ENCODE measurements at places on chromosomes 1 and 21. TPM values are rescaled to one million over a fixed set of nuclear protein-coding genes. Genes with fewer than 3 reads are reported as not detected.

- H3K36me3 ChIP-seq, result no peaks in the 10 kb centered on the region
- H3K27ac ChIP-seq, result no peak overlapping the region
- no peaks in the 10 kb centered on the region for H3K27me3 ChIP-seq
- H3K4me3 ChIP-seq, result no peak overlapping the region
Observed at GRCh38 chr1:36913484-36914060, 120.7 kb downstream of the GRIK3 start.

- H3K4me1 ChIP-seq, result peaks cover 41% of the 10 kb centered on the region
- peak overlapping the region; percentile 71 for H3K27ac ChIP-seq
- peaks cover 14% of the 10 kb centered on the region for H3K36me3 ChIP-seq
- no peak for DNase-seq
- no peak overlapping the region for H3K4me3 ChIP-seq
Observed at GRCh38 chr1:5977494-5978444, 14.5 kb downstream of the NPHP4 start.

DNA sequence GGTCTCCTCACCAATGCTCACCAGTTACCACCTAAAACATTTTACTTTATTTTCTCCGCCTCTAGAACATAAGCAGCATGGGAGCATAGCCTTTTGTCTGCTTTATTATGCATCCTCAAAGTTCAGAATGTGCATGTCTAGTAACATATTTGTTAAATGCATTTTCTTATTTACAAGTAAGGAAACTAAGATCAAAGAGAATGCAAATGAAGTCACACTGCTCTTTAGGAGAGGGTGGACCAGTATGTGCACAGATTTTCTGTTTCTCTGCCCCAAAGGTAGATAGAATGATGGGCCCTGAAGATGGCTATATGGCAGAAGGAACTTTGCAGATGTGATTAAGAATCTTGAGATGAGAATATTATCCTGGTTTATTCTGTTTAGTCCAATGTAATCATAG, 9.7 kb upstream of the WARS2 start:
- peaks cover 18% of the 10 kb centered on the region for H3K4me1 ChIP-seq
- peaks cover 43% of the 10 kb centered on the region for H3K36me3 ChIP-seq
- no peak overlapping the region for H3K27ac ChIP-seq
- DNase-seq, result no peak

GRCh38 chr1:233168384-233168783, 127.1 kb downstream of the PCNX2 start:
- H3K27me3 ChIP-seq, result no peaks in the 10 kb centered on the region
- no peak for DNase-seq
- peaks cover 45% of the 10 kb centered on the region for H3K36me3 ChIP-seq
- H3K4me1 ChIP-seq, result no peaks in the 10 kb centered on the region

Gene SLC35F3
- total RNA-seq, result 8.2 TPM

- no peak overlapping the region for H3K4me3 ChIP-seq
- peaks cover 4% of the 10 kb centered on the region for H3K27me3 ChIP-seq
- no peak overlapping the region for H3K27ac ChIP-seq
- DNase-seq, result no peak
- no peaks in the 10 kb centered on the region for H3K36me3 ChIP-seq
- H3K4me1 ChIP-seq, result no peaks in the 10 kb centered on the region
Observed at GRCh38 chr1:11768821-11769220, 6.8 kb downstream of the C1orf167 start.

DNA sequence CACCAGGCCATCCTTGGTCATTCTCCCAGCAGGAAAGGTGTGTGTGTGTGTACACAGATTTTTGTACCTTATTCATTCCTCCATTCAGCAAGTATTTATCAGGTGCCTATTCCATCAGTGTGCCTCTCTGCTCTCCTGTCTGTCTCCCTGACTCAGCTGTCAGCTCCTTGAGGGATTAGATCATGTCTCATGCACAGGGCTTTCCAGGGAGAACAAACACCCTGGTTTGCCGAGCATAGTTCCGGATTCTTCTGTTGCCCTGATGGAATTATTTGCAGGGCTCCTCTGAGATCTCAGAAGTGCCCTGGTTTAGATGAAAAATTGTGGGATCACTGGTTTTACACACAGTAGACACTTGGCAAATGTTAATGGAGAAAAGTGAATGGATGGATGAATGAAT, 8.1 kb upstream of the SDHB start:
- no peaks in the 10 kb centered on the region for H3K36me3 ChIP-seq
- H3K27ac ChIP-seq, result no peak overlapping the region
- no peak for DNase-seq
- H3K27me3 ChIP-seq, result peaks cover 13% of the 10 kb centered on the region
- no peaks in the 10 kb centered on the region for H3K4me1 ChIP-seq

- no peak overlapping the region for H3K27ac ChIP-seq
- no peaks in the 10 kb centered on the region for H3K36me3 ChIP-seq
- no peaks in the 10 kb centered on the region for H3K4me1 ChIP-seq
- no peak overlapping the region for H3K4me3 ChIP-seq
Observed at GRCh38 chr1:21925334-21925940, 11.7 kb downstream of the HSPG2 start.

Gene BRINP3
- not detected for total RNA-seq

GRCh38 chr21:16911166-16911607, 601.7 kb upstream of the CXADR start:
- DNase-seq, result no peak
- H3K36me3 ChIP-seq, result no peaks in the 10 kb centered on the region
- H3K27me3 ChIP-seq, result no peaks in the 10 kb centered on the region
- H3K4me3 ChIP-seq, result no peak overlapping the region

DNA sequence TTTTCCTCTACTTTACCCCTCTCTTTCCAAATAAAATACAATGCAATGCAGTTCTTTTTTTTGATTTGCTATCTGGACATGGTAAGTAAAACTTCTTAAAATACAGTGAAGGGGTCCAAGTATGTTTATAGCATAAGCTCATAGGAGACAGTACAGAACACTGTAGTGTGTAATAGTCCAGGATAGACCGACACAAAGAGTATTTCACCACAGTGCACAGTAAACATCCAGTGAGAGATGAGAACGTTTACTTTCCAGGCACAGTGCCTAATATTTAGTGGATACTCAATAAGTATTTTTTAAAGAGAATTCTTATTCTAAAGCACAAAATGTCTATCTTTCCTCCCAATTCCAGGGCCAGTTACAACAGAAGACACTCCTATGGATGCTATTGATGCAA, 14.9 kb downstream of the MIA3 start:
- H3K36me3 ChIP-seq, result peaks cover 39% of the 10 kb centered on the region
- no peaks in the 10 kb centered on the region for H3K27me3 ChIP-seq
- no peak overlapping the region for H3K4me3 ChIP-seq
- H3K4me1 ChIP-seq, result peaks cover 14% of the 10 kb centered on the region

GRCh38 chr1:23772854-23773242, 5.4 kb upstream of the PITHD1 start:
- H3K27me3 ChIP-seq, result no peaks in the 10 kb centered on the region
- no peak overlapping the region for H3K27ac ChIP-seq
- DNase-seq, result no peak
- peaks cover 27% of the 10 kb centered on the region for H3K4me1 ChIP-seq

Gene ADAMTS5
- total RNA-seq, result not detected

- H3K36me3 ChIP-seq, result no peaks in the 10 kb centered on the region
- H3K4me1 ChIP-seq, result peaks cover 14% of the 10 kb centered on the region
- peaks cover 7% of the 10 kb centered on the region for H3K27me3 ChIP-seq
- H3K4me3 ChIP-seq, result no peak overlapping the region
- no peak for DNase-seq
Observed at GRCh38 chr1:180131510-180131909, 23.2 kb upstream of the QSOX1 start.

Gene DUSP23
- total RNA-seq, result 23.4 TPM

Gene SERINC2
- total RNA-seq, result not detected

DNA sequence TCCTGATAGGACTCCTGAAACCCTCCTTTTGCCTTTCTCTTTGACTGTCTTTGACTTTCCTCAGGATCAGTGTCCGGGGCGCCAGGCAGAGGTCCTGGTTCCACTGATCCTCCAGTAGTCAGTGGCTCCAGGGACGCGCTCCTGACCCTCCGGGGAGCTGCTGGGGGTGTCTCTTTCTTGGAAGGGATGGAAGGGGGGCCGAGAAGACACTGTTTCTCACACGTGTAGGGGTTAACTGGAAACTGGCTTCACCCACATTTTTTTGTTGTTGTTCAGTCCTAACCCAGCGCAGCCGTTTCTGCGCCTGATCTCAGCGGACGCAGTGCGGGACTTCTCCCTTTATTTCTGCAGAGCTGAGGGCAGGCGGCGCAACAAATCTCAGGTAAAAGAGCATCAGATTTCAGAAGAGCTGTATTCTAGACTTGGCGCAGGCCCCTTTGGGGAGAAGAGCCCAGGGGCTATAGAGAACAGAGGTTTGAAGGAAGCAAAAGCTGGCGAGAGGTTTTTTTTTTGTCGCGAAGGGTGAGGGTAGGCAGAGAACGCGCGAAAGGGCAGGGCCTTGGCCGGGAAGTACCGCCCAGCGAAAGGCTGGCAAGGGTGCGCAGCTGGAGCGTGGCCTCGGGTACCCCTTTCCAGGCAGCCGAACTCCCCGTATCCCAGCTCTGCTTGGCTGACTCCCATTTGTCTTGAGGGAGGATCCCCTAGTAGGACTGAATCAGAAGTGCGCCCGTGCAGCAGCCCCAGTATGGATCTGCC, 4.3 kb upstream of the LHX9 start:
- H3K27ac ChIP-seq, result peak overlapping the region; percentile 62
- H3K27me3 ChIP-seq, result peaks cover 97% of the 10 kb centered on the region
- peak overlapping the region; percentile 76 for H3K4me3 ChIP-seq
- H3K4me1 ChIP-seq, result peaks cover 71% of the 10 kb centered on the region

GRCh38 chr21:35342440-35342839, 293.3 kb upstream of the RUNX1 start:
- peak overlapping the region; percentile 99 for H3K27ac ChIP-seq
- no peaks in the 10 kb centered on the region for H3K27me3 ChIP-seq
- peaks cover 51% of the 10 kb centered on the region for H3K4me1 ChIP-seq
- peak overlapping the region; percentile 75 for H3K4me3 ChIP-seq
- DNase-seq, result no peak

GRCh38 chr1:22490309-22490708, 38.7 kb downstream of the ZBTB40 start:
- no peak for DNase-seq
- H3K27ac ChIP-seq, result no peak overlapping the region
- no peak overlapping the region for H3K4me3 ChIP-seq
- no peaks in the 10 kb centered on the region for H3K4me1 ChIP-seq
- H3K27me3 ChIP-seq, result no peaks in the 10 kb centered on the region

DNA sequence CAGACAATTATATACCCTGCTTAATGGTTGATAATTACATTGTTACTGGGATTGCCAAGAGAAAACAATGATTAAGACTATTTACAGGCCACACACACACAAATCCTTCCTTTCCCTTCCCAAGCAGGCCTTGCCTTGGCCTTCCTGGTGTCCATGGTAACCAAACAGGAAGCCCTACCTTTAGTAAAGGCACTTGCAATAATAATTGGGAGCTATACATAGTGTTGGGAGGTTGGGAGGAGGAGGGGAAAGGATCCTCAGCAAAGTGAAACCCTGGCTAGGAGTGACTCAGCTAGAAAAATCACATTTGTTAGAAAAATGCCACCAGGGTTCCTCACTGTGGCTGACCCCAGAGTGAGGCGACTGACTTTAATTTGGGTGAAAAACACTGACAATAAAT, 122.3 kb upstream of the ADAR start:
- H3K27ac ChIP-seq, result no peak overlapping the region
- peaks cover 1% of the 10 kb centered on the region for H3K36me3 ChIP-seq
- peaks cover 2% of the 10 kb centered on the region for H3K27me3 ChIP-seq
- DNase-seq, result no peak
- no peak overlapping the region for H3K4me3 ChIP-seq
- H3K4me1 ChIP-seq, result peaks cover 65% of the 10 kb centered on the region

GRCh38 chr1:214491468-214492146, 59.8 kb downstream of the PTPN14 start:
- H3K27me3 ChIP-seq, result peaks cover 8% of the 10 kb centered on the region
- no peak for DNase-seq
- H3K4me1 ChIP-seq, result no peaks in the 10 kb centered on the region
- H3K36me3 ChIP-seq, result no peaks in the 10 kb centered on the region

DNA sequence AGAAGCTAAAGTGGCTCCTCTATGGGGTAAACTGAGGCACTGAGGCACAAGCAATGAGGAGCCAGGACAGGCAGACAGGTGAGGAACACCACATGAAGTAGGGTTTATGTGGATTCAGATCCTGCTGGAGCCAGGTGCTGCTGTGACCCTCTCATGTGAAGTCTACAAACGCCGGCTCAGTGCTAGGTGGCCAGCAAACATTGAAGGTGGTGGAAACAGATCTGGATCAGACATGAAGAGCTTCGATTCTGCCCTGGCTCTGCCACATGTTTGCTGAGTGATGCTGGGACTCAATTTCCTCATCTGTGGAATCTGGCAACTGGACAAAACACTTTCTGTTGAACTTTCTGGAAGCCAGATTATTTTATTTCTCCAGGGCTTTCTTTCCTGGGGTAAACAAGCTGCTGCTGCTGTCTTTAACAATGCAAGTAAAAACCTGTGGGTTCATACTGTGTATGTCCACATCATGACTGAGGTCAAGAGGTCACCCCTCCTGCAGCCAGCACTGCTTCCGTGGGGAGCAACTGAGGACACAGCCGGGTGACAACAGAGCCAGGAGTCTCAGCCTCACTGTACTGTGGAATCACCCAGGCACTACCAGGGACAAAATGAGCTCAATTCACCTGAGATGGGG, 33.3 kb downstream of the HMGB4 start:
- DNase-seq, result no peak
- no peak overlapping the region for H3K27ac ChIP-seq
- no peak overlapping the region for H3K4me3 ChIP-seq
- no peaks in the 10 kb centered on the region for H3K36me3 ChIP-seq

Gene FCGR3B
- total RNA-seq, result not detected

GRCh38 chr1:152697701-152698600, at the start of gene LCE2A:
Gene LCE2A, plus strand, starts transcription at chr1:152698345. Its CDS starts 557 bp downstream, at chr1:152698902.
- DNase-seq, result no peak
- peaks cover 3% of the 10 kb centered on the region for H3K27me3 ChIP-seq
- no peak within 1 kb of the TSS for H3K27ac ChIP-seq
- no peak within 1 kb of the TSS for H3K4me3 ChIP-seq
- H3K4me1 ChIP-seq, result no peaks in the 10 kb centered on the region
- H3K36me3 ChIP-seq, result no peaks in the 10 kb centered on the region

DNA sequence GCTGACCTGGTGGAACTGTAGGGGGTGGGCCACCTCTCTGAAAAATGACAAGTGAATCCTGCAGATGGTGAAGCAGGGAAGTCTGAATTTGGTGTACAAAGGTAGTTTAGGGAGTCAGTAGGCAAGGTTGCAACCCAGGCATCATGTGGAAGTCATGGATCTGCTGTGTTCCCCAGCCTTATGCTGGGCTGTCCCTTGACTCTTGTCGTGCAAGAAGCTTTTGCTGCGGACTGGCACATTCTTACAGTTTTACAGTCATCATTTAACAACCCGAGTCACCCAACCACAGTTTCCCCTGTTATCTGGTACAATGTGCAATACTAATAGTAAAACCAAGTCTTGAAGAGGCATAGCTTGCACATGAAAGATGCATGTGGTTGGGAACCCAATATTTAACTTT, 13.2 kb downstream of the RHOU start:
- H3K27me3 ChIP-seq, result peaks cover 15% of the 10 kb centered on the region
- peaks cover 24% of the 10 kb centered on the region for H3K4me1 ChIP-seq
- no peak overlapping the region for H3K27ac ChIP-seq
- H3K4me3 ChIP-seq, result no peak overlapping the region
- H3K36me3 ChIP-seq, result peaks cover 12% of the 10 kb centered on the region

GRCh38 chr1:67771152-67771551, 62.1 kb downstream of the GNG12 start:
- H3K27me3 ChIP-seq, result peaks cover 30% of the 10 kb centered on the region
- no peak overlapping the region for H3K27ac ChIP-seq
- no peak for DNase-seq
